Peyer's patch (tissue), 4 donors: ENCODE measurements at places on chromosomes 1 and 21.

DNA sequence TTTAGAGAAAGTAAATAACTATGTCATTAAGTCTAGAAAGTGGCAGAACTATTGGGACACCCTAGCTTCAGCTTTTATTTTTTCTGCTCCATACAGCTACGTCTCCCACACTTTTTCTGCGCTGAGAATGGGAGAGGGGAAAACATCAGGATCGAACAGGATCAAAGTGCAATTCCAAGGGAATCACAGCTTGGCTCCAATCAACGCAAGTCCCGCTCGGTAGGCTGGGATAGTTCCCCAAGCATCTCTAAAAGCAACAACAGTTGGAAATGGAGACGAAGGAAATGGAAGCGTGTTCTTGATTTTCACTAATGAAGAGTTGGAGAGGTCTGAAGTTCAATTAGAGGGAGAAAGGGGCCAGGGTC lies 536 bp downstream of the HMGCL start:
- DNase-seq, result no peak

GRCh38 chr1:43068911-43069310 lies 103.2 kb downstream of the EBNA1BP2 start:
- no peak for DNase-seq

GRCh38 chr21:46598581-46599572 lies 6.0 kb downstream of the S100B start:
- no peak for DNase-seq

DNA sequence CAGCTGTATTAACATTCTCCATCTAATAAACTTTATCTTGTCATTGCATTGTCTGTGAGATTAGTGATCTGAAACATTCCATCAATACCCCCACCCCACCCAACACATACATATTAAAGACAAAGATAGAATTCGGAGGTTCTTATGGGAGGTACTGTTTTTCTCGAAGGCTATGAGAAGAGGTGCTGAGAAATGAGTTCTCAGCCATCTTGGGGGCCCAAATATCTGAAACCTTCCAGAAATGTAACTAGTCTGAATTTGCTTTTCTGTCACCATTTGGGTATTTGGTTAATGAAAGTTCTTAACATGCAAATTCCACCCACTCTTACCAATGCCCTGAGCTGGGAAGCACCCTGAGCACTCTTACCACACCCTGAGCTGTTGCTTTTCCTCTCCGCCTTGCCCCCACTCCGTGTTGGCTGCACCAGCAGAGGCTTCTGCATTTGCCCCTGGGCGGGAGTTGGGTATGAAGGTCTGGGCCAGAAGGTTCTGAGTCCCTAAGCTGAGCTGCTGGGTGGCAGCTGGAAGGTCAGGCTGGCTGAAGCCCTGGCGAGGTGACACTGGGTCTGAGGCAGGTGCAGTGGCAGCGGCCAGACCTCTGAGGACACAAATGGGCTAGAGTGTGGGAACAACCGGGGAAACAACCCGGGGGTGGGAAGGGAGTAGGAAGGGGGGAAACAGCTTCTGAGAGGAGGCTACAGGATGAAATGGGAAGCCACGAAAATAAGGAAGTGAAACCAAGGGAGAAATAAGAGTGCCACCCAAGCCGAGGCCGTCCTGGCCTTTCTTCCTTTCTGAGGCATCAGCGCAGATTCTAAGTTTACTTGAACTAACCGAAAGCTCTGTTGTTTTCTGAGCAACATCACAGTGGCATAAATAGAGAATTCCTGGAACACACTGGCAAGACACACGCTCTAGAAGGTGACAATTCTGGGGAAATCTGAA lies 26.3 kb upstream of the IER5 start:
- DNase-seq, result peak; percentile 56

- no peak for DNase-seq
Observed at GRCh38 chr1:216961516-216961915, 238.3 kb upstream of the ESRRG start.

DNA sequence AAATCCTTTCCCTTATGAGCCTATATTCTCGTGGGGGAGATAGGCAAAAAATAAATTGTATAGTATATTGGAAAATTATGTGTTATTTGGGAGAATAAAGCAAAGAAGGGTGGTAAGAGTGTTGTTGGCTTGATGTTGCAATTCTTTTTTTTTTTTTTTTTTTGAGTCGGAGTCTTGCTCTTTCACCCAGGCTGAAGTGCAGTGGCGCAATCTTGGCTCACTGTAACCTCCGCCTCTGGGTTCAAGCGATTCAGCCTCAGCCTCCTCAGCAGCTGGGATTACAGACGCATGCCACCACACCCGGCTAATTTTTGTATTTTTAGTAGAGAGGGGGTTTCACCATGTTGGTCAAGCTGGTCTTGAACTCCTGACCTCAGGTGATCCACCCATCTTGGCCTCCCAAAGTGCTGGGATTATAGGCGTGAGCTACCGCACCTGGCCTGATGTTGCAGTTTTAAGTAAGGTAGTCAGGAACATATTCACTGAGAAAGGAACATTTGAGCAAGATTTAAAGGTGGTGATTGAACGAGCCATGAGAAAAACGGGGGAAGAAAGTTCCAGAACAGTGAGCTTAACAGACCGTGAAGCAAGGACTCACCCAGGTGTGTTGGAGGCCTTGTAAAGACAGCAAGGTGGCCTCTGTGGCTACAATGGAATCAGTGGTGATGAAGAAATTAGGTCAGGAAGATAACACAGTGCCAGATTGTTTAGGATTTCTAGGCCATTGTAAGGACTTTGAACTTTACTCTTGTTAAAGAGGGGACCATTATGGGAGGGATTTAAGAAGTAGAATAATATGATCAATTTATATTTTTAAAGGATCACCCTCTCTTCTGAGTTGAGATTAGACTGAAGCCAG lies 45.8 kb downstream of the RPRD2 start:
- peak; percentile 55 for DNase-seq

DNA sequence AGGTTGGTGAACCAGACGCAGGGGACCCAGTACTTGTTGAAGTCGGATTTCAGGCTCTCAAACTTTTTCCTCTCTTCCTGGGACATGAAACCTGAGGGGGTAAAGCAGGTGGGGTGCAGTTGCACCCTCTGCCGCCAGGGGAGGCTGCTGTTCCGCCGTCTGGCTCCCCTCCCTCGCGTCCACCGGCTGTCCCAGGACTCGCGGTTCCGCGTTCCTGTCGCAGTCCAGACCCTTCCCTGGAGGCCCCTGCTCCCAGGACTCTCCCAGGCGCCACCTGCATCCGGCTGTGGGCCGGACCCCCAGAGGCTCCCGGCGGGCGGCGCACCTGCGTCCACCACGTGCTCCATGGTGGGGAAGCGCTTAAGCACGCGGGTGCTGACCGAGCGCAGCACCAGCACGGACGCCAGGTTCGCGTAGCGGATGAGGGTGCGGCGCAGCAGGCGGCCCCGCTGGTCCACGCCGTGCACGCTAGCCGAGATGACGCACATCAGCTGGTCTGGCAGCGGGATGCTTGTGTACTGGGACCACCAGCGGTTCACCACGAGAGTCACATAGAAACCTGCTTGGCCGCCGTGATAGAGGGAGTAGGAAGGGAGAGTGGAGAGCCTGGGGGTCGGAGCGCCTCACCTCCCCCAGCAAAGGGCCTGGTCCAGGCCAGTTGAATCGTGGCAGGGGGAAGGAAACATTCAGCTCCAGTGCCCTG lies 1.7 kb downstream of the BEST4 start:
- peak; percentile 90 for DNase-seq

DNA sequence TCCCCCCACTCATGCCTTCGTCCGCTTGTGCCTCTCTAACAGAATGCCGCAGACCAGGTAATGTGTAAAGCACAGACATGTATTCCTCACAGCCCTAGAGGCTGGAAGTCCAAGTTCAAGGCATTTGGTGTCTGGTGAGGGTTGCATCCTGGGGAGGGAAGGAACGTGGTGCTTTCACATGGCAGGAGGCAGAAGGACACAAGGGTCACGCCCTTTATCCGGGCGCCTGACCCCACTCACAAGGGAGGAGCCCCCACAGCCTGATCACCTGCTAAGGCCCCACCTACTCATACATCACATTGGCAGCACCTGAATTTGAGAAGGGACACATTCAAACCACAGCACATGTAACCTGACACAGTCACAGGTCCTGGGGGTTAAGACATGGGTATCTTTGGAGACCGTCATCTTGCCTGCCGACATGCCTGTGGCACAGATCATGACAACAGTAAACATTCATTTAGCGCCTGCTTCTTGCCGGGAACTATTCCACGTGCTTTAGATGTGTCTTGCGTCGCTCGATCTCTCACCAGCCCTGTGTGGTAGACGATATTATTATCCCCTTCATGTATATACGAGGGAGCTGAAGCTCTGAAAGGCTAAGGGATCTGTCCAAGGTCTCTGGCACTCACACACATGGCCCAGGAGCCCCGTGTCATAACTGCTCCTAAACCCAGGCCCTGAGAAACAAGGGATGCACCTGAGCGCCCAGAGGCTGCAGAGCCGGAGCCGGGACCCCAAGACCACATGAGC lies 235.6 kb downstream of the NPHP4 start:
- DNase-seq, result no peak

DNA sequence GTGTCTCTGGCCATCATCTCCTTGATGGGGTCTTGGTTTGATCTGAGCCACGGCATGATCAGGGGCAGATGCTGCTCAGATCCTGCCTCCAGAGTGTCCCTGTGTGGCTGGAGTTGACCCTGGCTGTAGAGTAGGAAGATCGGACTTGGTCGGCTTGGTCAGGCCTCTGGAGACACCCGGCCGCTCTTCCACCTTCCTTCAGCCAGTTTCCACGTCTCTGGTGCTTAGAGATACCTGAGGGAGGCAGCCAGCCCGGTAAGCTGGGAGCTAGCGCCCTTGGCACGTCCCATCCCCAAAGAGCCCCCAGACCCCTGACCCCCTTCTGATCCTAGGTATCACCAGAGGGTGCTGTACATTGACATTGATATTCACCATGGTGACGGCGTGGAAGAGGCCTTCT lies 8.8 kb downstream of the MARCKSL1 start:
- DNase-seq, result no peak

DNA sequence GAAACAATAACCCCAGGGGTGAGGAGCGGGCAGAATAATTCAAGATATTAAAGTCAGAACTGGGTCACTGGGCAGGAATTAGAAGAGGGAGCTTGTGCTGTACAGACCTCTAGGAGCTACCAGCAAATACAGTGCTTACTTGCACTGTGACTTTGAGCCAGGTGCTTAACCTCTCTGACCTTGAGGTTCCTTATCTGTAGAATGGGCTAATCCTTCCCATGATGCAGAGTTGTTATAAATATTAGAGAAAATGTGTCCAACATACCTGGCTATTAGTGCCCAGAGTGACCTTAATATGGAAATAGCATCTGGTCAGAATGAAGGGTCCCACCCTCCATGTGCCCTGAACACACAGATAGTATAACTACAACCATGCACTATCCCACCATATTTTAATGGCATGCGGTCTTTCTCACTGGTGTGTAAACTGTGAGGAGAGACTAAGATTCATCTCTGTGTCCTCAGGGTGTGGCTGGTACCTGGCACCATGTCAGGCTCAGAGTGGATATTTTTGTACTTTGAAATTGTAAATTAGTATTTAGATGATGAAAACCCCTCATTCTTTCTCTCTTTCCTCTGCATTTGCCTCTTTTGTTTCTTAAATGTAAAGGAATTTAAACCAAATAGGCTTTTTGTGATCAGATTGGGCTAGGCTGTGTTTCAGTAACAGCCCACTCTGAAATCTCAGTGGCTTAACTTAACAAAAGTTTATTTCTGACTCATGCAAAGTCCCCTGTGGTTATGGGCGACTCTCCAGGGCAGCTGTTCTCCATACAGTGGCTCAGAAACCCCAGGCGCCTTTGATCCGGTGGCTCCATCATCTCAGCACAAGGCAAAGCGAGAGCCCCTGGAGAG lies 60.0 kb upstream of the ROR1 start:
- no peak for DNase-seq

DNA sequence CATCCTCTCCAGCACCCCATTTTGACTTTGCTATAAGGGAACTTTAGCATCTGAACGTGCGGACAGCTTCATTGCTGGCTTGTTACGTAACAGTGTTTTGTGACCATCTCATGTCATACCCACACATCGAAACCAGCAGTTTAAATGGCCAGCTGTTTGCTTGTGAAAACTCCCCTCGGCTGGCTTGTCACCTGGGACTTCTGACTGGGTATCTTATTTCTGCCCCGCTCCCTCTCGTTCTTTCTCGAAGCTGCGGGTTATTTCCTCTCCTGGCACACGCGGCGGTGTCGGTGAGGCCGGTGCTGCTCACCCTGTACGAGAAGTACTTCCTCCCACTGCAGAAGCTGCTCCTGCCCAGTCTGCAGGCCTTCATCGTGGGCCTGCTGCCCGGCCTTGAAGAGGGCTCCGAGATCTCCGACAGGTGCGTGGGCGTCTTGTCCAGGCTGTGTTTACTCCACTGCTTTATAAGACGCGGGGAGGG lies 43.5 kb downstream of the DOP1B start:
- DNase-seq, result no peak

DNA sequence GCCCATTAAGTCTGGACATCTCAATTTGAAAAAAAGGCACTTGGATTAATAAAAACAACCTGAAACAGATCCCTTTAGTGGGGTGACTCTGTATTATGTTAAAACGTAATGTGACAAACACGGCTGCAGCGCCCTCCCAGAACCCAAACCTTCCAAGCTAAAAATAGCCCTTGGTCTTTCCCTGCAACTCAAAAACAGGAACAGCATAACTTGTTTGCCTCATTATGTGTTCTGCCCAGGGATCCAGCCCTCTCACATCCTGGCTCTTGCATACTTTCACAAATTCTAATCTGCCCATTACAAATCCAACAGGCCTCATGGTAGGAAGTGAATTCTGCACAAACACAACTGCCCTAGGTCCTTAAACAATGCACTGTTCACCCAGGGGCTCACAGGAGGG lies 94.7 kb upstream of the GADD45A start:
- DNase-seq, result no peak

DNA sequence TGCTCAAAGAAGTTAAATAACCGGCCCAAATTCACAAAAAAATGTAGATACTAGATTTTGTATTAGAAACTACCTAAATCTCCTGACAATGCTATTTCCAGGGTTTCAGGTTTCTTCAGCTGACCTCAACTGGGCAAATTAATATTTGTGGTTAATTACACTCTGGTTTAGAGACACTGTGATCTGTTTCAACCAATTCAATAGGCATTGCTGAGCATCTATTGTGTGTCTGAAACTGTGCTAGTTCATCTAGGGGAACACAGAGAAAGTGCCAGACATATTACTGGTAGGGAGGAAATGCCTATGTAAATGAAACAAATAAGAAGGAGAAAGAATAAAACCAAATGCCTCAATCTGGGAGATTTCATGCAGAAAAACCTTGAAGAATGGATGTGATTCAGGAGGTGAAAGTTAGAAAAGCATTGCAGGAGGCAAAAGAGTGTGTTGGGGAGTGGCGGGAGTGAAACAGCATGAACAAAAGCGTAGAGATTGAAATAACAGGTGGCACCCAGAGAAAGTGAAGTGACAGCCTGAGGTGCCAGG lies 51.3 kb upstream of the IVNS1ABP start:
- no peak for DNase-seq

DNA sequence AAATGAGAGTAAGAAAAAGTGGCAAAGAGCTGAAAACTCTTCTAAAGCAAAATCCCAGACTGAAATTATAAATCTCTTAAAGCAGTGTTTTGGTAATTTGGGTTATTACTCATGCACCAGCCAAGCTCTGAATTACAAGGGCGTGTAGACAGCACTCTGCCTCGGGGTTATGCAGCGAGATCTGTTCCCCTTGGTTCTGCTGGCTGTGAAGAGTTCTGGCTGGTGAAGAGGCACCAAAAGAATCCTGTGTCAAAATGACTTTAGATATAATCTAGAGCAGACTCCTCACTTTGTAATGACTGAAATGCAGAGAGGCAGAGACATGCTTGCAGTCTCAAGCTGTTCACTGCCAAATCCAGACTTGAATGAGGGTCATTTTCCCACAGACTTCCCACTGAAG lies 461.8 kb upstream of the CXADR start:
- DNase-seq, result no peak

- no peak for DNase-seq
Observed at GRCh38 chr1:208159555-208160258, 84.5 kb downstream of the PLXNA2 start.

GRCh38 chr1:154698320-154699096 lies 90.5 kb upstream of the ADAR start:
- no peak for DNase-seq
